ENCODE measurements at places on chromosomes 12 and 14.

DNA sequence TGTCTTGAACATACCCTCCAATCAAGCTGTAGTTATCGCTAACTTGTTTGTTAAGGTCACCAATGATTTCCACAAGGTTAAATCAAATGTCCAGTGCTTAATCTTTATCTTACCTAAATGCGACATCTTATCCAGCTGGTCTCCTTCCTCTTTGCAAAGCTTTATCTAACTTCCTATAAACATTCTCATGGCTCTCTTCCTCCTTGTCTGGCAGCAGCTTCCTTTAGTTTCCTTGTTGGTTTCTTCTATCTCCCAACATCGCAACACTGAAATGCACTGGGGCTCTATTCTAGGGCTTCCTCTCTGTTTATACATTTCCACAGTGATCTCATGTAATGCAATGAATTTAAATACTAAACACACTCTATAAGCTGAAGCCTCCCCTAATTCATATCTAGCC is 28.7 kb downstream of the UBE2N start:
- DNase-seq, result no peak

- DNase-seq, result peak; percentile 93
These were observed 53.8 kb downstream of the SSH1 start for GRCh38 chr12:108803428-108804105.

- peak; percentile 30 for DNase-seq
These were observed 281.1 kb downstream of the AACS start for GRCh38 chr12:125346362-125346761.

GRCh38 chr12:81294325-81295190 is 216.7 kb downstream of the ACSS3 start:
- peak; percentile 14 for DNase-seq

- DNase-seq, result no peak
These were observed 15.6 kb upstream of the RFLNA start for GRCh38 chr12:124279315-124279714.

- DNase-seq, result peak; percentile 44
These were observed 19.1 kb downstream of the RPAP3 start for GRCh38 chr12:47686645-47687240.

GRCh38 chr12:8553088-8553627 is 12.5 kb upstream of the CLEC4E start:
- DNase-seq, result no peak

- DNase-seq, result no peak
These were observed 1.4 kb upstream of the KCNK13 start for GRCh38 chr14:90060312-90060964.

DNA sequence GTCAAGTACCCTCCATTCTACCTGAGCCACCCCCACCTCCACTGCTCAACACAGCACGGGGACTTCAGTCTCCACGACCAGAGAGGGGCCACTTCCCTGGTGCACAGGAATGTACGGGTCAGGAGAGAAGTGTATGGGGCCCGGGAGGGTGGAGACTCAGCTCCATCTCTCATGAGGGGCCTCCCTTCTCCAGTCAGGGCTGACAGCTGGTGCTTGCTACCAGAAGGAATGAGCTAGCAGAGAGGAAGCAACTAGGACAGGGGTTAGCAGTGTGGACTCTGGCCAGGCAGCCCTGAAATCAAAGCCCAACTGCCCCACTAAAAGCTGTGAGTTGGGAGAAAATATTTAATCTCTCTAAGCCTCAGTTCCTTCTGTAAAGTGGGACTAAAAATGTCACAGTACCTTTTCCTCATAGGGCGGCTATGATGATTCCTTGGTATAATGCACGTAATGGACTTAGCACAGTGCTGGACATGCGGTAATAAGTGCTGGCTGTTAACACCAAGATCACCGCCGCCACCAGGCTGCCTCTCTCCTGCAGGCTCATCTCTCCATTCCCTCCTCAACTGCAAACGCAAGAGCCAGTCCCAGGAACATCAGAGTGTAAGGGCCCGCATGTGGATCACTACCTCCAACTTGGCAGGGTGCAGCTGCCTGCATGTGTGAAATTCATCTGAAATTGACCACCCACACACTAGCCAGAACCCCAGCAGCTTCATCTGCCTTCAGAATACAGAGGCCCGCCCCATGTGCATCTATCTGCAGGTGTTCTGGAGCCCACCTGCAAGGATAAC is 14.6 kb downstream of the ACTN1 start:
- DNase-seq, result no peak

GRCh38 chr14:91837076-91837475 is 30.3 kb downstream of the TC2N start:
- no peak for DNase-seq

DNA sequence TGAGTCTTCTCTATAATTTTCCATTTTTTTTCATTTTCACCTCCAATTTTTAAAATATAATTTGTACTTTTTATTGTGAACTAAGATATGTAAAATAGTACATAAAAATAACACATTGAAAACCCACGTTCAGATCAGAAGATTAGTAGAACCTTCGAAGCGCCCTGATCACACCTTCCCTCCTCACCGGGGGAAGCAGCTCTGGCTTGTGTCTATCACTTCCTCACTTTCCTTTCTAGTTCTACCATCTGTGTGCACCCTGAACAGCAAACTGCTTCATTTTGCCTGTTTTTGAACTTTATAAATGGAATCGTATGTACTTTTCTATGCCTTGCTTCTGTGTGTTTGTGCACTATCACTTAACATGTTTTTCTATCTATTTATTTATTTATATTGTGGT is 11.8 kb upstream of the CD27 start:
- no peak for DNase-seq

- DNase-seq, result no peak
These were observed 13.7 kb downstream of the CHFR start for GRCh38 chr12:132873724-132874123.

DNA sequence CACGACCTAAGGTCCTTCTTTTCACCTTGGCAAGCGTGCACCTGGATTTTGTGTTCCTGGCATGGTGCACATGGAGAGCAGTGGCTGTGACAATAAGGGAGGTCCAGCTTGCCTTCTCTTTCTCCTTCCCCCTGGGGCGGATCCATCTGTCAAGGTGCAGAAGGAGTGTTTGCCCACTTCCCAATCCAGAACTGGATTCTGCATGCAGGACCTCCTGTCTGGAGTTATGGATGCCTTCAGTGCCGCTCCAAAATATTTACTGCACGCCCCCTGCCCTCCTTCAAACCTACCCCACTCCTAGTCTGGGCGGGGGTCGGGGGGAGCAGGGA is 192.7 kb downstream of the DPF3 start:
- no peak for DNase-seq

GRCh38 chr12:128843538-128843937 is 9.7 kb upstream of the GLT1D1 start:
- DNase-seq, result no peak

DNA sequence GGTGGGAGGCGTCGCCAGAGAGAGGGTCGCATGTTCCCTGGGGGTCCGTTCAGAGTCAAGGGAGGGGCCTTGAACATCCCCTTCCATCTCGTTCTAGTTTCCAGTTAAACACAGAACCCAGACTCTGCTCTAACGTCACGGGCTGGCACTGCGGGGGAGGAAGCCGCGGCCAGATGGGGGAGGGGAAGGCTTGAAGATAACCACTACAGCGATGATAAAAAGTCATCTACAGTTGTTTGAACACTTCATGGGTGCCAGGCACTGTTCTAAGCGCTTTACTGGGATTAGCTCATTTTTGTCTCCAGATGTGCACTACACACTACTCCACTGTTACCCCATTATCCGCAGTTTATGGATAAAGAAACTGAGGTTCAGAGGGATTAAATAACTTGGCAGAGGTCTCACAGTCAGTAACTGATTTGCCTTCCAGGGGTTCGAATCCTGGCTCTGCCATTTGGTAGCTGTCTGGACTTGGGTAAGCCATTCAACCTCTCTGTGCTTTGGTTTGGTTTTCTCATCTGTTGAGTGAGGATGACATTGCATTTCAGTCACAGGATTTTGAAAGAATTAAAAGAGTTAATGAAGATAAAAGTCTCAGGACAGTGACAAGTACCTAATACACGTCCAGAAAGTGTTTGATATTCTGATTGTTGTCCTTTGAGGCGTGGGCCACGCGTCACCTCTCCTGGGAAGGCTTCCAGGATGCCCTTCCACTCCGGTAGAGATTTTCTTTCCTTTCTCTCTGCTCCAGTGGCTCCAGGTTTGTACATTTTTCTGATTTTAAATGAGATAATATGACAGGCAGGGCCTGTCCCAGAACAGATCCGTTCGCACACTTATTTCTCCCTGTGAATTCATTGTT is 798 bp upstream of the RASAL1 start:
- no peak for DNase-seq

GRCh38 chr12:91574391-91574790 is 391.8 kb upstream of the DCN start:
- no peak for DNase-seq

DNA sequence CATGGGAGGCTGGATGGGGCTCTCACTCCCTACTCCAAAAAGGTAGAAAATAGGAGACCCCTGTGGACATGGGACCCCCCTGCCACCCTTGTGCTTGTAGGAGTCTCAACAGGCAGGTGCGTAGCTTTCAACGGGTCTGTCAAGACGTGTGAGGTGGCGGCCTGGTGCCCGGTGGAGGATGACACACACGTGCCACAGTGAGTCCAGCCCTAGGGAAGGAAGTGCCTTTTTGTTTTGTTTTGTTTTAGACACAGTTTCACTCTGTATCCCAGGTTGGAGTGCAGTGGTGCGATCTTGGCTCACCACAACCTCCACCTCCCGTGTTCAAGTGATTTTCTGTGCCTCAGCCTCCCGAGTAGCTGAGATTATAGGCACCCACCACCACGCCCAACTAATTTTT is 12.9 kb downstream of the P2RX4 start:
- no peak for DNase-seq

DNA sequence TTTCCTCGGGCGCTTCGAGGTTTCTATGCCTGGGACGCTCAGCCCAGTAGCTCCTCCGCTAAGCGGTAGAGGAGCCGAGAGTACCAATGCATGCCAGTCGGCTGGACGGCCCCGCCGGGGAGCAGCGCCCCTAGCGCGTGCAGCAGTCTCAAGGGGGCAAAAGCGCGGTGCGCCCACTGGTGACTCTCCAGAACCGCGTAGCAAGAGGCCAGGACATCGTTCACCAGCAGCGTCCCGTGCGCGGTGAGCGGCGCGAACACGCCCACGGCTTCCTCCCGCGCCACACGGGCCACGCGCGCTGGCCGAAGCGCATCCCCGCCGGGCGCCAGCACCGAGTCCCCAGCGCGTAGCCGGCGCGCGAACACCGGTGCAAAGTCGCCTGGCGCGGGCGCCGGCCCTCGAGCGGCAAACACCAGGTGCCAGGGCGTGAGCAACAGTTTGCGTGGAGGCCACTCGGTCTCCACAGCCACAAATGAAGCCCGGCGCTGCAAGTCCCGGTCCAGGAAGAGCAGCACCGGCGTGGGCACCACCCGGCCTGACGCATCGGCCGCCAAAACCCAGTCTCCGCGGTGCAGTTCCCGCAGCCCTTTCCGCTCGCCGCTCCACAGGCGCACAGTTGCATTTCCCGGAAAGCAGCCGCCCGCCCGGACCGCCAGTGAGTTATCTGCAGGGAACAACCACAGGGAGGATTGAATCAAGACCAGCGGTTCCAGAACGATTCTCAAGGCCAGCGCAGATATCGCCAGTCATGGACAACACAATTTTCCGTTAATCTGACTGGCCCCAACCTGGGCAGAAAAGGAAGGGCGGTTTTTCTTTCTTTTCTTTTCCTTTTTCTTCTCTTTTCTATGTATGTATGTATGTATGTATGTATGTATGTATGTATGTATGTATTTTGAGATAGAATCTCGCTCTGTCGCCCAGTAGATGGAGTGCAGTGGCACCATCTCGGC is 4.5 kb downstream of the DHH start:
- DNase-seq, result peak; percentile 76

- no peak for DNase-seq
These were observed 272.6 kb downstream of the FOXG1 start for GRCh38 chr14:29039171-29039570.

DNA sequence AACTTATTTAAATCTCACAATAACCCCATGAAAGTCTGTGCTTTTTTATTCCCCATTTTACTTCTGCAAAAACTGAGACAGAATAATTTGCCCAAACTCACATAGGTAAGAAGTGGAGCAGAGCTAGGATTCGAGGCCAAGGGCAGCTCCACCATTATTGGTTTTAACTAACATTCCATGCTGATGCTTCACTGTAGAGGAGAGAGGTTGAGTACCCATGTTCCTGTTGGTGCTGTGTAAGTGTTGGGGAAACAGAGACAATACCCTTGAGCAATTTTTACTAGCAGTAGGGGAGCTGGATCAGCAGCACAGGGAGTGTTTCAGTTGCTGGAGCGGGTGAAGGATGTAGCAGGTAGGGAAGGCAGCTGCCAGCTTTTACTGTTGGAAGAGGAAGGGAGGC is 21.1 kb downstream of the RASSF8 start:
- DNase-seq, result no peak

GRCh38 chr12:2053691-2054090 is 904 bp downstream of the CACNA1C start:
- DNase-seq, result no peak

DNA sequence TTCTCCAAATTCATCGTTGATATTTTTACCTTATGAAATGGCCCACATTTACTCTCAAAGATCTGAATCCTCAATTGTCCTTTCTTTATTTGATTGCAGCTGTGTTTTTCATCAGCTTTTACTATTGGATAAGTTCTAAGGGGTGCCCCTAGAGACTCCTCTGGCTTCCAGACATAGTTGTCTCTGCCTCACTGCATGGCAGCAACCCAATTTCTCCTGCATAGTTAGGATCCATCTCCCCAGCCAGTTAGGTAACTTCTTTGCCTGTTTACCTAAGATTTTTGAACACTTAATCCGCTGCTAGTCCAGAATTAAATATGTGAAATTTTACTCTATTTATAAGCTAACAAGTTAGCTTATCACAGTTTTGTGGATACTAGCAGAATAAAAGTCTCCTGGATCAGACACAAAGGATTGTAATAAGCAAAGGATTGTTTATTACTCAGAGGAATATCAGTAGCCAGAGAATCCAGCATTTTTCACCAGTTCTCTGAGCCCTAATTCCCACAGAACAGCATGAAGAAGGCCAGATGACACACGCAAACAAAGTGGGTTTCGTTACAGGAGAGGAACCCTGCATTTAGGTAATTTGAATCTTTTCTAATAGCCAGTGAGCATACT is 101.1 kb downstream of the BBS10 start:
- DNase-seq, result peak; percentile 55

DNA sequence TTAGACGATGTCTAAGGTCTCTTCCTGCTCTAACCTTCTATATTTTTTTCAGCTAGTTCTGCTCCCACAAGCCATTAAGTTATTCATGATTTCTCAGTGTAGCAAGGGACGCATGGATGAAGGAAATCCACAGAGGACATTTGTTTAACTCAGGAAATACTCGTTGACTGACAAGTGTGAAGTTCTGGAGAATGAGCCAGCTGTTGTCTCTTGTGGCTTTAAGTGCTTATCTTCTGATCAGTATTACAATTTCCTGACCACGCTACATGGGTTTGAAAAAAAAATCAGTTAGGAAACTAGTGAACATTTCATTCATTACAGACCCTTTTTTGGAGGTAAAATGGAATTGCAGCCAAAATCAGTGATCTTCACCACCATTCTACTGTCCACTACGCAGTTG is 53.1 kb downstream of the GUCY2C start:
- DNase-seq, result no peak

GRCh38 chr12:122102331-122102730 is 23.8 kb downstream of the MLXIP start:
- peak; percentile 69 for DNase-seq

All from muscle of back (tissue), 13 donors.